ENCODE measurements at places on chromosomes 3 and 15. TPM values are rescaled to one million over a fixed set of nuclear protein-coding genes. Genes with fewer than 3 reads are reported as not detected.
A peak's percentile ranks its signal among the peaks of the same experiment; 100 is the strongest.

DNA sequence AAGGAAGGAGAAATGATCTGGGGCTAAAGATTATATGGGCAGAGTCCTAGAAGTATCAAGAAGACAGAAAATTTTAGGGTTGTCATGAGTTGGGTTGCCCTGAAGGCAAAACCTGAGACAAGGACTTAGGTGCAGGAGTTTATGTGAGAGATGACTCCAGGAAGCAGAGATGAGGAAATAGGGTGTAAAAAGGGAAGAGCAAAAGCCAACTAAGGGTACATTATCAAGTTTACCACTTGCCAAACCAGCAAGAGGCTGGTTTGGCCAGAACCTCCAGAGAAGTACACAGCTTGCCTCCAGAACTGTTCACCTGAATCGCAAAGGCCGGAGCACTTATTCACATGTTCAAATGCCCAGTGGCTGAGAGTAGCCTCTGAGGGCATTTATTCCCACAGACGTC lies 116.7 kb downstream of the FHIT start:
- no peaks in the 10 kb centered on the region for H3K27me3 ChIP-seq
- H3K27ac ChIP-seq, result no peak overlapping the region
- no peaks in the 10 kb centered on the region for H3K36me3 ChIP-seq

Gene LSAMP
- total RNA-seq, result 2.0 TPM

GRCh38 chr3:184261854-184262763 lies 756 bp upstream of the CAMK2N2 start:
- H3K27ac ChIP-seq, result no peak overlapping the region
- H3K36me3 ChIP-seq, result no peaks in the 10 kb centered on the region
- H3K27me3 ChIP-seq, result peaks cover 76% of the 10 kb centered on the region

Gene MAN2A2
- total RNA-seq, result 17.1 TPM

DNA sequence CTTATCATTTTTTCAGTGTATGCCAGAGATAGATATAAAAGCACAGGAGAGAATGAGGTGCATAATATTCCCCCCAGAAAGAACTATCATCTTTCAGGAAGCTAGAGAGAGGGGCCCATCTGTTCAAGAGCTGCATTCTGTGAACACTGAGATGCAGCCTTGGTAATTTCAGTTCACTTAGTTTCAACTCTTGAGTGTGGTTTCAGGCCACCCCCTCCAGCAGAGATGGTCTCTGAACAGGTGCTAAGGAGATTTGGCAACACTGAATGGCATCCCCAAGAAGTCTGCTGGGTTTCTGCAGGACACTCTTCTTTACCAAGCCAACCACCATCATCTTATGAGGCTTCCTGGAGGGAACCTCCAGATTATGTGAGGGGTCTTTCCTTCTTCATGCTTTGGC lies 30.4 kb upstream of the LIMD1 start:
- peaks cover 9% of the 10 kb centered on the region for H3K4me1 ChIP-seq
- no peak overlapping the region for H3K4me3 ChIP-seq
- H3K27me3 ChIP-seq, result no peaks in the 10 kb centered on the region
- no peak for DNase-seq
- H3K27ac ChIP-seq, result no peak overlapping the region

GRCh38 chr15:39692356-39693327 lies 90.0 kb downstream of the FSIP1 start:
- no peaks in the 10 kb centered on the region for H3K27me3 ChIP-seq
- H3K4me3 ChIP-seq, result peak overlapping the region; percentile 23
- no peak overlapping the region for H3K27ac ChIP-seq
- H3K4me1 ChIP-seq, result peaks cover 13% of the 10 kb centered on the region
- peak; percentile 49 for DNase-seq

Gene KNG1
- total RNA-seq, result not detected

DNA sequence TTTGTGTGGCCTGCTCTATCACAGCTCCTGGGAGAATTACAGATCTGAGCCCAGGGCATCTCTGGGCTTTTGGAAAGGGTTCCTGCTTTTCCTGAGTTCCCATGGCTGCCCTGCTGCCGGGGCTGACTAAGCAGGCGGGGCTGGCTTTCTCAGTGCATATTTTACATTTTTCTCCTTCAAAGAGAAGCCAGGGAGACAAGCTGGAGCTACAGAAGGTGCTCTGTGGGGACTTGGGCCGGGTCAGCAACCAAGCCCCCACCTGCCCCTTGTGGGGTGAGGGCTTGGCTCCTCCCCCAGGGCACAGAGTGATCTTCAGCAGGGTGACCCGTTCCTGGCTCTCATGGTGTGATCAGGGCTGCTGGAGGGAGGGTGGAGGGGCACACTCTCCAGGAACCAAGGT lies 17.4 kb downstream of the ABTB1 start:
- H3K4me1 ChIP-seq, result 0 out of 2 replicates have a peak, but pooled peaks cover 5% of the 10 kb centered on the region
- H3K36me3 ChIP-seq, result no peaks in the 10 kb centered on the region
- H3K4me3 ChIP-seq, result no peak overlapping the region

Gene CYP11A1
- total RNA-seq, result 3.3 TPM

- no peaks in the 10 kb centered on the region for H3K4me1 ChIP-seq
- H3K27ac ChIP-seq, result peak overlapping the region; percentile 62
- no peaks in the 10 kb centered on the region for H3K27me3 ChIP-seq
- DNase-seq, result peak; percentile 26
- H3K4me3 ChIP-seq, result no peak overlapping the region
Measured at GRCh38 chr3:147903026-147903425, 493.9 kb downstream of the ZIC1 start.

DNA sequence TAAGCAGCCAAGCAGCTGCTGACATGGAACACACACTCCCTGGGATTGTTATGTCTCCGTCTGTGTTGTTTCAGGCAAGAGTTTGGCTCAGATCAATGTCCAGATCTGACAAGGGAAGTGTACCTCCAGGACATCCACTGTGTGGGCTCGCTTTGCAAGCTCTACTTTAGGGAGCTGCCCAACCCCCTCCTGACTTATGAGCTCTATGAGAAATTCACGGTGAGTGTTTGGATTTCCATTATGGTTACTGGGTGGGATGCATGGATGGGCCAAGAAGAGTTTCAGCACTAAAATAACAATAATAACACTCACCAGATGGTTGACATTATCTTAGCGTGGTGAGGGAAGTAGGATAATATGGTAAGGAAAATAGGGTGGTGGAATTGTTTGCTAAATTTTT lies 74.1 kb downstream of the ARHGAP31 start:
- DNase-seq, result no peak
- H3K36me3 ChIP-seq, result no peaks in the 10 kb centered on the region
- H3K27me3 ChIP-seq, result no peaks in the 10 kb centered on the region
- no peak overlapping the region for H3K4me3 ChIP-seq

Gene C3orf85
- not detected for total RNA-seq

DNA sequence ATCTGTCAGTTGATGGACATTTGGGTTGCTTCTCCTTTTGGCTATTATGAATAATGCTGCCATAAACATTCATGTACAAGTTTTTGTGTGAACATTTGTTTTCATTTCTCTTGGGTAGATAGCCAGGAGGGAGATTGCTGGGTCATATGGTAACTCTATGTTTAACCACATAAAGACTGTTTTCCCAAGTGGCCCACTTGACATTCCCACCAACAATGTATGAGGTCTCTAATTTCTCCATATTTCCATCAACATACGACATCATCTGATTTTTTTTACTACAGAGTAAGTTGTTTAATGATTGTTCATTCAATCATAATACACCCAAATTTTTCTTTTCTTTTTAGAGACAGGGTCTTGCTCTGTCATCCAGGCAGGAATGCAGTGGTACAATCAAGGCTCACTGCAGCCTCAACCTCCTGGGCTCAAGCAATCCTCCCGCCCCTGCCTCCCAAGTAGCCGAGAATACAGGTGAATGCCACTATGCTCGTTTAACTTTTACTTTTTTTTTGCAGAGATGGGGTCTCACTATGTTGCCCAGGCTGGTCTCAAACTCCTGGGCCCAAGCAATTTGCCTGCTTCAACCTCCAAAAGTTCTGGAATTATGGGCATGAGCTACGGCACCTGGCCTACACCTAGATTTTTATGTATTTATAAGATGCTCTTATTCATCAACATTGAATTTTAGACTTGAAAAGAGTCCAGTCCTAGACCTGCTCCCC lies 6.8 kb downstream of the IP6K1 start:
- no peaks in the 10 kb centered on the region for H3K27me3 ChIP-seq
- peaks cover 13% of the 10 kb centered on the region for H3K36me3 ChIP-seq
- H3K27ac ChIP-seq, result no peak overlapping the region
- no peaks in the 10 kb centered on the region for H3K4me1 ChIP-seq

DNA sequence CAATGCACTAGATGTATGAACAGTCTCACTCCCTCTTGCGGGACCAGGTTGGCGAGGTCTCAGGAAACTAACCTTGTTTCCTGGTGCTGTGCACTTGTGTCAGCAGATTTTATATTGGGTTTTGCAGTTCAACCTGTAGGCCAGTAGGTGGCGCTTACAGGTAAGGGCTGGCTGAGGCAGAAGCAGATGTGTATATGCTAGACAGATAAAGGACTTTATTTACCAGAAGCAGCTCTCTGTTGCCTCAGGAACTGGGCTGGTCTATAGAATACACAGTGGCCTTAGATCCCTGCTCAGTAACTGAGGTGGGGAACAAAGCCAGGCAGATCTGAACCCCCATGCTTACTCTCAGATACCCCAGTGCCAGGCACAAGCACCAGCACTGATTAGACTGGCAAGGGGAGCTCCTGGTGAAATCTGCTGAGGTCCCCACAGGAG lies 296.8 kb downstream of the DOCK3 start:
- no peak overlapping the region for H3K4me3 ChIP-seq
- no peaks in the 10 kb centered on the region for H3K36me3 ChIP-seq
- no peak overlapping the region for H3K27ac ChIP-seq

Gene RNF111
- total RNA-seq, result 24.5 TPM

Gene SYNPR
- 2.6 TPM for total RNA-seq

Gene BCHE
- total RNA-seq, result 0.73 TPM

DNA sequence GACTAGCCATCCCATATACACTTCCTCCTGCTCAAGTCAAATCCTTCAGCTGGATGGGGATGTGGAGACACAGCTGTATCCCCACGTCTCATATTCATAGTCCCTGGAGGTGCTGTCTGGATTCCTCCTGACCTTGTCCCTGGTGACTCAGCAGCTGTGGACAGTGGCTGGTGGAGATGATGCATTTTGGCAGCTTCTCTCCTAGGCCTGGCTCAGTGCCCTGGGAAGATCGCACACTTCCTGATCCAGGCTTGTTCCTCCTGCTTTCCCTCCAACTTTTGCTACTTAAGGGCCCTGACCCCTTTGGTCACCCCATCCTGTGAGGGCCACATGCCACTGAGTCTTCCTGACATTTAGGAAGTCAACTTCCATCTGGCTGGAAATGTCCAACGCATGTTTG lies 44.4 kb downstream of the ADAMTSL3 start:
- H3K36me3 ChIP-seq, result no peaks in the 10 kb centered on the region
- no peaks in the 10 kb centered on the region for H3K27me3 ChIP-seq
- no peak overlapping the region for H3K4me3 ChIP-seq
- DNase-seq, result no peak
- H3K27ac ChIP-seq, result no peak overlapping the region

DNA sequence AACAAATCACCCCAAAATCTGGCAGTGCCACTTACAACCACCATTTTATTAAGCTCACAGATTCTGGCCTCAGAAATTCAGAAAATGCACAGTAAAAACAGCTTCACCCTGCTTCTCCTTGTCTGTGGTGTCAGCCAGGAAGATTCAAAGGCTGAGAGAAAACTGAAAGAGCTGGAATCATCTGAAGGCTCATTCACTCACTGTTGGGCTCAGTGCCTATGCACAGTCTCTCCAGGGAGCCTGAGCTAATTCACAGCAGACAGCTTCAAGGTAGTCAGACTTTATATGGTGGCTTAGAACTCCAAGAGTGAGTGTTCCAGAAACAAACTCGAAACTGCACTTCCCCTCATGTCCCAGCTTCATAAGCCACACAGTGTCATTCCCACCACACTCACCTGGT lies 16.5 kb upstream of the PLOD2 start:
- no peaks in the 10 kb centered on the region for H3K4me1 ChIP-seq
- no peak for DNase-seq
- H3K27ac ChIP-seq, result no peak overlapping the region
- H3K4me3 ChIP-seq, result no peak overlapping the region

- H3K4me1 ChIP-seq, result peaks cover 22% of the 10 kb centered on the region
- DNase-seq, result no peak
- H3K36me3 ChIP-seq, result no peaks in the 10 kb centered on the region
- H3K4me3 ChIP-seq, result no peak overlapping the region
- H3K27ac ChIP-seq, result no peak overlapping the region
- no peaks in the 10 kb centered on the region for H3K27me3 ChIP-seq
Measured at GRCh38 chr3:107629566-107629965, 106.8 kb downstream of the BBX start.

- no peaks in the 10 kb centered on the region for H3K27me3 ChIP-seq
- H3K4me3 ChIP-seq, result no peak overlapping the region
- no peaks in the 10 kb centered on the region for H3K4me1 ChIP-seq
- no peak for DNase-seq
Measured at GRCh38 chr3:126130081-126130855, 46.3 kb upstream of the SLC41A3 start.

DNA sequence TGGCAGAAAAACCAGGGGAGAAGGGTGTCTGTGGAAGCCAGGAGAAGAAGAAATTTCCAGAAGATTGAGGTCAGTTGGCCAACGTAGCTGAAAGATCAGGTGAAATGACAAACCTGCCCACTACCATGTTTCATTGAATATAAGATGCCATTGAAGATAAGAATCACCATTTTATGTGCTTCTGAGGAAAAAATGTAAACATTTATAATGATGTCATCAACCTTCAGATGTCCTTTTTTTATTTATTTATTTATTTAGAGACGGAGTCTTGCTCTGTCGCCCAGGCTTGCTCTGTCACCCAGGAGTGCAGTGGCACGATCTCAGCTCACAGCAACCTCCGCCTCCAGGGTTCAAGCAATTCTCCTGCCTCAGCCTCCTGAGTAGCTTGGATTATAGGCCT lies 4.9 kb upstream of the PODXL2 start:
- H3K27me3 ChIP-seq, result peaks cover 31% of the 10 kb centered on the region
- peaks cover 23% of the 10 kb centered on the region for H3K36me3 ChIP-seq
- H3K27ac ChIP-seq, result no peak overlapping the region
- DNase-seq, result no peak

Gene ARRDC4
- 6.9 TPM for total RNA-seq

GRCh38 chr3:185822221-185823000 lies 2.4 kb downstream of the IGF2BP2 start:
- peaks cover 10% of the 10 kb centered on the region for H3K27me3 ChIP-seq
- H3K4me1 ChIP-seq, result peaks cover 55% of the 10 kb centered on the region
- no peak for DNase-seq
- H3K27ac ChIP-seq, result peak overlapping the region; percentile 64
- H3K36me3 ChIP-seq, result peaks cover under 1% of the 10 kb centered on the region

Gene GABRB3
- 119 TPM for total RNA-seq

Gene PCLAF
- 52.7 TPM for total RNA-seq
